ENCODE measurements at places on chromosomes 1 and 21. TPM values are rescaled to one million over a fixed set of nuclear protein-coding genes. Genes with fewer than 3 reads are reported as not detected.

The LAD1 gene
- polyA plus RNA-seq: 23.0 TPM

The SLAMF8 gene
- polyA plus RNA-seq: 1.0 TPM

The TPTE gene
- polyA plus RNA-seq: not detected

The DENND2C gene
- polyA plus RNA-seq: 1.2 TPM

The VPS26C gene
- 16.7 TPM for polyA plus RNA-seq

The LCA5L gene
- 0.81 TPM for polyA plus RNA-seq

The LIPI gene
- not detected for polyA plus RNA-seq

The SELP gene
- 20.7 TPM for polyA plus RNA-seq

The RNU1-2 gene
- polyA plus RNA-seq: not detected

The SAMD13 gene
- polyA plus RNA-seq: 0.95 TPM

The GUCA2A gene
- polyA plus RNA-seq: not detected
